ENCODE measurements at places on chromosomes 16 and 17. TPM values are rescaled to one million over a fixed set of nuclear protein-coding genes. Genes with fewer than 3 reads are reported as not detected.
A peak's percentile ranks its signal among the peaks of the same experiment; 100 is the strongest.

The CDK10 gene
- 155 TPM for polyA plus RNA-seq

GRCh38 chr16:17365591-17366298 is 105.0 kb downstream of the XYLT1 start:
- no peaks in the 10 kb centered on the region for H3K27me3 ChIP-seq
- no peaks in the 10 kb centered on the region for H3K36me3 ChIP-seq
- peak overlapping the region; percentile 3 for H3K27ac ChIP-seq

The CD300LB gene
- not detected for polyA plus RNA-seq

The EVPLL gene
- polyA plus RNA-seq = not detected

DNA sequence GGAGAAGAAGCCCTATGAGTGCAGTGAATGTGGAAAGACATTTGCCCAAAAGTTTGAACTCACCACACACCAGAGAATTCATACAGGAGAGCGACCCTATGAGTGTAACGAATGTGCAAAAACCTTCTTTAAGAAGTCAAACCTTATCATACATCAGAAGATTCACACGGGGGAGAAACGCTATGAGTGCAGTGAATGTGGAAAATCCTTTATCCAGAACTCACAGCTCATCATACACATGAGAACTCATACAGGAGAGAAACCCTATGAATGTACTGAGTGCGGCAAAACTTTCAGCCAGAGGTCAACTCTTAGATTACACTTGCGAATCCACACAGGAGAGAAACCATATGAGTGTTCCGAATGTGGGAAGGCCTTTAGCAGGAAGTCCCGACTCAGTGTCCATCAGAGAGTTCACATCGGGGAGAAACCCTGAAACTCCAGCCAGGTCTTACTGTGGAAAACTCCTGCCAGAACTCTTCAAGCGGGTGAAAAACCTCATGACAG is 21.6 kb downstream of the ZFP1 start:
- peaks cover 52% of the 10 kb centered on the region for H3K36me3 ChIP-seq
- H3K27me3 ChIP-seq = no peaks in the 10 kb centered on the region

DNA sequence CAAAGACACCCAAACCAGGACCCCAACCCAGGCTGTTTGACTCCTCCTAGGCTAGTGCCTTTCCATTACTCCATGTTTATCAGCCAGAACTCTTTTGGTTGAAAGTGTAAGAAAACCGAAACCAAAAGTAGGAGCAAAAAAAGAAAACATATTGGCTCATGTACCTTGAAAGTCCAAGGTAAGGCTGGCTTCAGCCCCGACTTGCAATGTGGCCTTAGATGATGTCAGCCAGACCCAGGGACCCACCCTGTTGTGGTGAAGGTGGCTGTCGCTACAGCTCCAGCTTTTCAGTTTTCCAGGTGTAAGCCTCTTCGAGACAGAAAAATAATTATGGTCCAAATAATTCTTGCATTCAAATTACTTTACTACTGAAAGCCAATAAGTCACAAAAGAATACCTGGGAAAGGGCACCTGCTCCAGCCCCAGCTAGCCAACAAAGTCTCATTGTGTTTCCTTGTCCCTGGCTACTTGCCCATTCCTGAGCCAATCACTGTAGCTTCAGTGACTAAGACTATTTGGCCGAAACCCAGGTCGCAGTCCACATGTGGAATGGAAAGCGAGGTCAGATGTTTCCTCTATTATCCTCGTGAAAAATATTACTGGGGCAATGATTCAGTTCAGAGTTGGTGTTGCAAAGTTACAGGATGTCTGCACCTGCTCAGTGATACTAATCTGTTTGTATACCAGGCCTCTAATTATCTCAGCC is 20.7 kb downstream of the DNAH9 start:
- no peaks in the 10 kb centered on the region for H3K36me3 ChIP-seq
- no peak overlapping the region for H3K27ac ChIP-seq
- peak; percentile 40 for DNase-seq
- no peak overlapping the region for H3K4me3 ChIP-seq

DNA sequence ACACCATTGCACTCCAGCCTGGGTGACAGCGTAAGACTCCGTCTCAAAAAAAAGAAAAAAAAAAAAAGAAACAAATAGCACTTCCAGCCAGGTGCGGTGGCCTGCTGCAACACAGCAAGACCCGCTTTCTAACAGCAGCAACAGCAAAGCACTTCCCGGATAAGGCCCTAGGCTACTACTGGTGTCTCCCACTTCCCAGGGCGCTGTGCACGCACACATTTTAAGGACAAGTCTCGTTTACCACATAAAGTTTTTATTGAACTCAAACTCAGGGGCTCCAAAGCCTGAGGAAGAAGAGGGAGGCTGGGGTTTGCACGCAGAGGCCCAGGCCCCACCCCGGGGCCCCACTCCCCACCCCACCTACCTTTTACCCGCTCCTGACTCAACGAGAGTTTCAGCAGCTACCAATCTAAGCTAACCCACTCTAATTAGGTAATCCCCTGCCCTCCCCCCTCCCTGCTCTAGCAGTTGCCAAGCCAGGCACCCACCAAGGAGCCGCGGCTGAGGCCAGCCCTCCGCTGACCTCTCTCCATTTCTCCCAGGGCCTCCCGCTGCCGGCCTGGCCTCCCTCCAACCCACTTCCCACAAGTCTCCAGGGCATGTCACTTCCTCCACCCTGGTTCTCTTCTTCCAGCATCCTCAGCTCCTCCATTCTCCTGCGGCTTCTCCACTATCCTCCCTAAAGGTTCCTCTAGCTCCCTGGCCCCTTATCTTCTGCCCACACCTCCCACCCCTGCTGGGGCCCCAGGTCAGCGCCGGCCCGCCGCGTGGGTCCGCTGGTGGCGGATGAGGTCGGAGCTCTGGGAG is 2.4 kb downstream of the ZNF768 start:
- H3K4me3 ChIP-seq = no peak overlapping the region
- H3K36me3 ChIP-seq = no peaks in the 10 kb centered on the region
- no peak overlapping the region for H3K27ac ChIP-seq
- H3K27me3 ChIP-seq = no peaks in the 10 kb centered on the region
- DNase-seq = no peak

The CFAP97D1 gene
- not detected for polyA plus RNA-seq

The WIPI1 gene
- polyA plus RNA-seq = 91.3 TPM

The CLEC19A gene
- not detected for polyA plus RNA-seq

GRCh38 chr16:2904100-2904921 is 7.4 kb upstream of the FLYWCH1 start:
- no peaks in the 10 kb centered on the region for H3K27me3 ChIP-seq
- DNase-seq = peak; percentile 94
- no peaks in the 10 kb centered on the region for H3K36me3 ChIP-seq
- peak overlapping the region; percentile 80 for H3K4me3 ChIP-seq

DNA sequence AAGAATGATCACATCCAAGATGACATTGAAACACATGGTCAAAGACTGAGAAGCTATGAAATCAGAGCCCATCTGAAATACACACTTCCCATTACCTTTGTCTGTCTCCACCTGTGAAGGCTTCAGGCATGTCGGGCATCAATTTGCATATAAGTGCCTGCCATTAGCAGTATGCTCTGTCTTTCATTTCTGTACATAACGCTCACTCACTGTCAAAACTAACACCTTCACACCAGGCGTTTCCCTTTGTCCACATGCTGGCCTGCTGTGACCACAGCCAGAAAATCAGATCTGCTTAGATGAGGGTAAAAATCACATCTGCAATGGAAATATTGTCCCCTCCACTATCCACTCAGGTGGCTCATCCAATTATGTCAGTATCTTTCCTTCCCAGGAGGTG is 524.8 kb downstream of the TOX3 start:
- H3K4me1 ChIP-seq = no peaks in the 10 kb centered on the region
- no peaks in the 10 kb centered on the region for H3K36me3 ChIP-seq
- no peak for DNase-seq
- no peak overlapping the region for H3K27ac ChIP-seq
- no peak overlapping the region for H3K4me3 ChIP-seq

DNA sequence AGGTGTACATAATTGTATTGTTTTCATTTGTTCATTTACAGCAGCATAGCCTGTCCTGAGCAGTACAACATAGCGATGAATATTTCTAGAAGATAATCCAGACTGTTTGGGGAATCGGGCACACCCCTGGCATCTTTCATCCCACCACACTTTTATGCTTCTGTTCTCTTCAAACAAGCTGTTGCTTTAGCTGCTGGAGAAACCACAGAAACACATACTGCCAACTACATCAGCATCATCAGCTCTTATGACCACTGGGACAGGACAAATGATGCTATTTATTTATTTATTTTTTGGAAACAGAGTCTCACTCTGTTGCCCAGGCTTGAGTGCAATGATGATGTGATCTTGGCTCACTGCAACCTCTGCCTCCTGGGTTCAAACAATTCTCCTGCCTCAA is 22.6 kb upstream of the HAPSTR1 start:
- no peak for DNase-seq
- no peak overlapping the region for H3K4me3 ChIP-seq
- H3K4me1 ChIP-seq = no peaks in the 10 kb centered on the region
- no peaks in the 10 kb centered on the region for H3K27me3 ChIP-seq
- H3K27ac ChIP-seq = no peak overlapping the region

DNA sequence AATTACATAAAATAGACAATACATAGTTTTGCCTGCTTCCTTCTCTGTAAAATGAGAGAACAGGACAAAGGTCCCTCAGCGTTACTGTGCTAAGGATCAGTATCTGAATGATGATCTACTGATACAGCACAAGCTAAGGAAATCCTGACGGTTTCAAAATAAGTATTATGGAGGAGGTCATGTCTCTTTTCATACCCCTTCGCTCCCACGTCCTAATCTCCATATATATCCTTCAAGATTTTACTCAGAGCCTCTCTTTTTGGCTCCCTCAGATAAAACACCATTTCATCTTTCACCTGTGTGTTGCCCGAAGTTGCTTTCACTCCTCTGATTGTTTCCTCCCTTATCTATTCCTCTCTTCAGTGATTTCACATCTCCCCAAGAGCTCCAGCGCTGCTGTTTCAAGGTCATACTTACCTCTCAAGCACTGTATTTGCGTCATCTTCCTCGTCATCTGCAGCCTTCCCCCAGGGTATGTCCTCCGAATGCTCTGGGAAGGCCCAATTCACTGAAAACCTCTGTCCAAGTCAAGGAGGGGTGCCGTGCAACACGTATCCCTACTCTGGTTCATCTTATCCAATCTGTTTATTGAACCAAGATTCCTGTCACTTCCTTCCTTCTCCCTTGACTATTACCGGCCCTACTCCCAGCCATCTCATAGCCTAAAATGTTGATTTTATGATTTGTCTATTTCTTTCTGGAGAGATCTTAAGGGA is 1.2 kb upstream of the BLTP2 start:
- H3K27ac ChIP-seq = peak overlapping the region; percentile 94
- H3K27me3 ChIP-seq = no peaks in the 10 kb centered on the region
- peak; percentile 35 for DNase-seq

The MPP3 gene
- 10.9 TPM for polyA plus RNA-seq

DNA sequence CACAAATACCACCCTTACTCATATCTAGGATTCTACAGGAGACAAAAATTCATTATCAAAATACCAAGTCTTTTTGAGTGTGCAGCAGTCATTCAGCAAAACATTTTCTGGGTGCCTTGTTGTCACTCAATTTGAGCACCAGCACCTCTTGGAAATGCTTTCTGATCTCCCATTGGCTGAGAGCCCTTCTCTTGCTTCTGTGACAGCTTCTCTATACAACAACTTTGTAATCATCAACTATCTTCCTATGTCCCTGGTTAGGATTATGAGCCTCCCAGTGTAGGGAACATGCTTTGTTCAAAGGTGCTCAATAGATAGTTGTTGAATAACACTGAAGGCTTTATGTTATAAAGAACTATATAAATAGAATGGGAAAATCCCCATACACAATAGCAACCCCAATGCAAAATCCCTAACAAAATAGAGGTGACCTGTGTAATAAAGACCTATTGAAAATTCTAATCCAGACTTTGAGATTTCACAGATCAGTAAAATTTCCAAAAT is 10.3 kb upstream of the RAB11FIP4 start:
- no peaks in the 10 kb centered on the region for H3K36me3 ChIP-seq
- H3K4me3 ChIP-seq = no peak overlapping the region
- no peaks in the 10 kb centered on the region for H3K27me3 ChIP-seq
- no peak for DNase-seq
- no peak overlapping the region for H3K27ac ChIP-seq
- H3K4me1 ChIP-seq = no peaks in the 10 kb centered on the region

The MGAT5B gene
- polyA plus RNA-seq = not detected

The ANKS4B gene
- polyA plus RNA-seq = 6.9 TPM

GRCh38 chr17:32916134-32916533 is 11.8 kb upstream of the TMEM98 start:
- no peaks in the 10 kb centered on the region for H3K27me3 ChIP-seq
- no peaks in the 10 kb centered on the region for H3K36me3 ChIP-seq
- DNase-seq = no peak
- H3K4me3 ChIP-seq = no peak overlapping the region

The NLRC3 gene
- polyA plus RNA-seq = 0.15 TPM

DNA sequence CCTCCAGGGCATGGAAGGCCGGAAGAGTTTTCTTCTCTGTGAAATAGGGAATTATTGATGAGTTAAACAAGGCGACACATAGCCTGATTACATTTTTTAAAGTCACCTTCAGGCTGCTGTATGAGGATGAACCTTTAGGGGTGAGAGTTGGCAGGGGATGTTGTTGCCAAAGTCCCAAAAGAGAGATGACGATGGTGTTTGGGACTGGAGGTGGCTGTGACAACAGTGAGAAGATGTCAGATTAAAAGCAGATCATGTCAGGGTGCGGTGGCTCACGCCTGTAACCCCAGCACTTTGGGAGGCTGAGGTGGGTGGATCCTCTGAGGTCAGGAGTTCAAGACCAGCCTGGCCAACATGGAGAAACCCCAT is 16.8 kb upstream of the ASGR2 start:
- H3K4me3 ChIP-seq = no peak overlapping the region
- no peaks in the 10 kb centered on the region for H3K27me3 ChIP-seq
- no peaks in the 10 kb centered on the region for H3K36me3 ChIP-seq
- peaks cover 6% of the 10 kb centered on the region for H3K4me1 ChIP-seq
- peak overlapping the region; percentile 4 for H3K27ac ChIP-seq

DNA sequence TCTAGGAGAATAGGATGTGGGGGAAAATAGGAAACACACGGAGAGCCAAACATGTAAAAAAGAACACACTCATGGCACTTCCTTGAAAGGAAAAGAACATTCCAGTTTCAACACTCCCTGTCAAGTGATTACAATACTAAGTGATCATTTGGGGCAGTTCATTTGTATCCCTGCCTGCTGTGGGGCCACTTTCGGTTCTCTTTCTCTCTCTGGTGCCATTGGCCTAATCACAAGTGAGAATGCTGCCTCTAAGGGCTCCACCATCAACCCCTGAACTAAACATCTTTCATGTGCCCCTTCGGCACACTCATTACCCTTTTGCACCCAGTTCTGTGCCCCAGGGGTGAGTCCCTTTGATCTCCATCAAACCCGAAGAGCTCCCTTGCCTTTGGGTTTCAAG is 197.3 kb downstream of the CEP112 start:
- no peaks in the 10 kb centered on the region for H3K27me3 ChIP-seq
- DNase-seq = no peak
- no peak overlapping the region for H3K27ac ChIP-seq
- H3K4me3 ChIP-seq = no peak overlapping the region
- H3K36me3 ChIP-seq = no peaks in the 10 kb centered on the region

The TSNAXIP1 gene
- polyA plus RNA-seq = 5.8 TPM

The ZFHX3 gene
- polyA plus RNA-seq = 6.4 TPM

The KLHL10 gene
- not detected for polyA plus RNA-seq

GRCh38 chr17:83010206-83011200 is 68.9 kb upstream of the METRNL start:
- no peak overlapping the region for H3K27ac ChIP-seq
- DNase-seq = no peak
- peaks cover 6% of the 10 kb centered on the region for H3K4me1 ChIP-seq
- H3K36me3 ChIP-seq = no peaks in the 10 kb centered on the region
- no peaks in the 10 kb centered on the region for H3K27me3 ChIP-seq
- H3K4me3 ChIP-seq = no peak overlapping the region

The TBC1D3C gene
- polyA plus RNA-seq = not detected

The CCDC40 gene
- 4.7 TPM for polyA plus RNA-seq

GRCh38 chr16:86563469-86564345 is 2.9 kb upstream of the FOXC2 start:
- H3K27ac ChIP-seq = no peak overlapping the region
- DNase-seq = peak; percentile 95
- peaks cover 35% of the 10 kb centered on the region for H3K27me3 ChIP-seq
- H3K4me1 ChIP-seq = peaks cover 4% of the 10 kb centered on the region
- H3K36me3 ChIP-seq = no peaks in the 10 kb centered on the region
- H3K4me3 ChIP-seq = no peak overlapping the region

Data from hepatocyte (in vitro differentiated cells).